ENCODE measurements at places on chromosomes 7 and 10.

DNA sequence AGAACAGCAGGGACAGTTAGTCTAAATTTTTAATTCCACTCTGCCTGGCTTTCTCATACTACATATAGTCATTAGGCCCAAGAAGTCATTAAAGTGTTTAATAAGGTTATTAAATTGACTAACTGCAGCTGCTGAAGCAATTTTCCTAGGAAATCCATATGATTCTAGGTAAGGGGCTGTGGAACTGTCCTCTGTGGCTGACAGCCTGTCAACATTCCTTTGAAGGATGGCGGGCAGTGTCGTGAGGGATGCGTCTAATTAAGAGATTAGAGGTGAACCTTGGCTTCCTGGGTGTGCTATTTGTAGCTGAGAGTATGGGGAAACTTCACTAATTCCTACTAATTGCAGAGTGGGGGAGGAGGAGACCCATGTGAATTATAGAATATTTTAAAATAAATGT is 64.6 kb downstream of the SNX10 start:
- no peak for DNase-seq

GRCh38 chr10:11173042-11173441 is 155.4 kb downstream of the CELF2 start:
- DNase-seq, result no peak

DNA sequence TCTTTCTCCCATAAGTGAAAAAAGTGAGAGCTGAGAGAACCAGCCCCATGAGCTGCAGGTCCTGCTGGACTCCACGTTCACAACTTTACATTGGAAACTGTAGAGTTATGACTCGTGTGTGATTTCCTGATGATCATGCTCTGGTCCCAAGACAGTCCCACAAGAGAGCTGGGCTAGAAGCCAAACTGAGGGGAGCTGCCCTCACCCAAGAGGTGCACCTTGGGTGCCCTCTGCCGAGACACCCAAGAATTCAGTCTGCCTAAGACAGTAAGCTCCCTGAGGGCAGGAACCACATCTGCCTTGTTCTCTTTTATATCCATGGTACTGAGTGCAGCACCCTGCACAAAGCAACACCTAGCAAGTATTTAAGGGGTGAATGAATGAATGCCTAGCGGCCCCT is 112.8 kb upstream of the SFMBT2 start:
- DNase-seq, result peak; percentile 38

DNA sequence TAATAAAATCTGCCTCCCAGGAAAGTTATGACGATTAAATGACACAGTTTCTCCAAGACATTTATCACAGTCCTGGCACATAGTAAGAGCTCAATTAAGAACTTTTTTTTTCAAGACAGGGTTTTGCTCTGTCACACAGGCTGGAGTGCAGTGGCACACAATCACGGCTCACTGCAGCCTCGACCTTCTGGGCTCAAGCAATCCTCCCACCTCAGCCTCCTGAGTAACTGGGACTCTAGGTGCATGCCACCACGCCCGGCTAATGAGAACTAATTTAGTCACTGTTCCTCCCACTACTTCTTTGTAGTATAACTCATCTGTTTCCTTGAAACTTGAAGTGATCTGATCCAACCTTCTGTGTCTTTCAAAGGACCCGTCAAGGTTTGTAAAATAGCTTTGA is 42.2 kb upstream of the MXI1 start:
- DNase-seq, result no peak

GRCh38 chr10:72337039-72337629 is 17.6 kb downstream of the DNAJB12 start:
- peak; percentile 55 for DNase-seq

GRCh38 chr10:113802997-113803396 is 50.9 kb downstream of the DCLRE1A start:
- DNase-seq, result peak; percentile 79

GRCh38 chr10:79392506-79393176 is 45.4 kb downstream of the PPIF start:
- no peak for DNase-seq

DNA sequence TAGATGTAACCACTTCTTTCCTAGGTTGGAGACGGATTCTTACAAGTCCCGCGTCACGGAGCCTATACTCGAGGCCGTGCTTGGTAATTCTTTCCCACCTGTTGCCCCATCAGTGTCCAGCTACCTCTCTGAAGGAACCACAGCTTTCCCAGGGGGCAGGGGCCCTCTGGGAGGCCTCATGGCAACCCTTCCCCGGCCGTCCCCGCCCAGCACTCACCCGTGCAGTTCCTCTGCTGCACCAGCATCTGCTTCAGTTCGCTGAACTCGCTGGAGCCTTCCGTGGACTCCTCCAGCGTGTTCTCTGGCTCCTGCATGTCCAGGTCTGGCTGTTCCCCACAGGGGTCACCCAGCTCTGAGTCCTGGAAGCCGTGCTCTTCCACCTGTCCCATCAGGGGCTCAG is 24.5 kb downstream of the ZNF777 start:
- DNase-seq, result no peak

DNA sequence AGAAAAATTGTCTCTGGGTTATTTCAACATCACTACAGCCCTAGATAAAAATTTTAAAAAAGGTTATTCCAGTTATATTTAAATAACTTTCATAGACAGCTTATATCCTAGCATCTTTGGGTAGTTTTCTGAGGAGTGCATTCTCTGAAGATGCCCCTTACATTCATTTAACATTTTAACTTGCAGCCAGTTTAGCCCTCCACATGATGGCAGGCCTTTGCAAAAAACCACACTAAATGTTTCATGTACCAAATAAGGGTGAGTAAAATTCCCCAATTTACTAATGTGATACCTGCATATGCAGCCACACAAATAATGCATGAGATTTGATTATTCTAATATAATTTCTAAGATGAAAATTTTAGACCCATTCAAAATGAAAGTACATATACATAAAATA is 108.4 kb upstream of the ZWINT start:
- DNase-seq, result no peak

DNA sequence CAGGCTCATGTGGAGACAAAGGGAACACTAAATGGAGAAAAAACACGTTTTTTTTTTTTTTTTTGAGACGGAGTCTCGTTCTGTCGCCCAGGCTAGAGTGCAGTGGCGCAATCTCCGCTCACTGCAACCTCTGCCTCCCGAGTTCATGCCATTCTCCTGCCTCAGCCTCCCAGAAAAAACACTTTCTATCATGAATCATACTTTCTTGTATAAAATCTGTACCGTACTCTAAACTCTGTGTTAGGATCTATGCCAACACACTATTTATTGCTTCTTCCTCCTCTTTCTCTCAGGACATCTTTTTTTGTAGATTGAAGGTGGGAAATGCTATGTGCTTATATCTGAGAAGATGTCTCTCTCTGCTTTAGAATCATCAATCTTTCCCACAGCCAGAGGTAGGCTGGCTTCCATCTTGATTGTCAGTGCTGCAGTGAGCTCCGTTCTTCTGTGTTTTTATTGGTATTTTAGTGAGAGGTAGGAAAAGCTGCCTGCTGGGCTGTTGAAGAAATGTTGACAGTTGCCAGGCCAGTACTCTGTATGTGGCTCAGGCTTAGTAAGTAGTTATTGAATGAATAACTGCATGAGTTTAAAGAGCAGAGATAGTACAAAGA is 101.1 kb downstream of the GPR85 start:
- DNase-seq, result no peak

- DNase-seq, result no peak
These were observed 332.7 kb upstream of the PFKP start for GRCh38 chr10:2734603-2735002.

DNA sequence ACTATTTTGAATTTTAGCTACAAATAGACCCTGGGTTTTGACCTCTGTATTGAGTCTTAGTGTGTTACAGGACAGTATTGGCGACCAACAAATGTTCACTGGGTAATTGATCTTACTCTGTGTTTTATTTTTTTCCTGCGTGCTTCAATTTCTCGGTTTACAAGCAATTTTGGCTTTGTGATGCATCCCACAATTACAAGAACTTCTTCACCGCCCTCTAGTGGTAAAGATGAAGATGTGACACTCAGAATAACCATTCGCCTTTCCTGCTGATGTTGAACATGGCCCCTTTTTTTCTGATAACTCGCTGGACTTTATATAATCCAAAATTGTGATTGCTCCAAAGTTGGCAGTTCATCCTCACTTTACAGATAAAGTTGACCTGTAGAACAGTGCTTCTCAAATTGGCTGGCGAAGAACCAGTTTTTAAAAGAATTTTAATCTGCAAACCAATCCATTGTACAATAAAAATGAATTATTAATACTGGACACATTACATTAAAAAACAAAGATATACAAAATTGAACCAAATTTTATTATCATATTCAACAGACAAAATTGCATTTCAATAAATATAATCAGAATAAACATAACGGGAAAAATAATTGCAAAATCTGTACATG is 20.2 kb upstream of the SMC3 start:
- peak; percentile 89 for DNase-seq

DNA sequence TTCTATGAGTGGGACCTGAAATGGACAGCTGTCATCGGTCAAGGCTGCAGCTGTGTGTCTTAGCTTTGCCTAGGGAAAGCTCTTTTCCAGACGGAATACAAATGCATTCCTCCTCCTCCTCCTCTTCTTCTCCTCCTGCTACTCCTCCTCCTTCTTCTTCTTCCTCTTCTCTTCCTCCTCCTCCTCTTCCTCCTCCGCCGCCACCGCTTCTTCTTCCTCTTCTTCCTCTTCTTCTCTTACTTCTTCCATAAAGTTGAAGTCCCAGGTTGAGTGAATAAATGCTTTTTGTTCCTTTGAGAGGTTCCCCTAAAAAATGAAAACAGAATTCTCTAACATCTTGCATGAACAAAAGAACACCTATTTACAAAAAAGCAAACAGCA is 28.7 kb downstream of the KLF6 start:
- DNase-seq, result no peak

GRCh38 chr7:38335492-38336147 is 62.2 kb upstream of the TARP start:
- DNase-seq, result peak; percentile 98

GRCh38 chr10:11086177-11086840 is 68.6 kb downstream of the CELF2 start:
- DNase-seq, result no peak

GRCh38 chr10:113496111-113497109 is 56.4 kb upstream of the HABP2 start:
- DNase-seq, result no peak

Data from Kasumi-1 (cell line).